Progenitor cell of endocrine pancreas (in vitro differentiated cells): ENCODE measurements at places on chromosomes 5 and 9.

DNA sequence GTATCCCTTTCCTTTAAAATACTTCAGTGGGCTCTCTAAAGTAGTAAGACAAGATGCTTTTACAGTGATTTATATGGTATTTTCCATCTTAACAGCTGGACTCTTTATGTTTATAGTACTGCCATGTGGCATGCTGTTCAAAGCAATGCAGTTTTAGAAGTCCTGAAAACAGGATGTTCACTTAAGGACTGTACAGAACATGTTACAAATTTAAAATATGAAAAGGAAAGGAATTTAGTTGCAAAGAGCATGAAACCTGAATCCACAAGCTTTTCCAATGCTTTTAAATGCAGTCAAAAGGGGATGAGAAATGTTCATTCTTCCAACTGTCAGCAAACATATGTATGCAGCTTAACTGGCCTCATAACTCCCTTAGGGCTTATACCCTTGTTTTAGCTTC is 580.2 kb downstream of the EFNA5 start:
- no peak for DNase-seq

GRCh38 chr5:73901455-73901854 is 275.5 kb downstream of the ARHGEF28 start:
- DNase-seq, result no peak

DNA sequence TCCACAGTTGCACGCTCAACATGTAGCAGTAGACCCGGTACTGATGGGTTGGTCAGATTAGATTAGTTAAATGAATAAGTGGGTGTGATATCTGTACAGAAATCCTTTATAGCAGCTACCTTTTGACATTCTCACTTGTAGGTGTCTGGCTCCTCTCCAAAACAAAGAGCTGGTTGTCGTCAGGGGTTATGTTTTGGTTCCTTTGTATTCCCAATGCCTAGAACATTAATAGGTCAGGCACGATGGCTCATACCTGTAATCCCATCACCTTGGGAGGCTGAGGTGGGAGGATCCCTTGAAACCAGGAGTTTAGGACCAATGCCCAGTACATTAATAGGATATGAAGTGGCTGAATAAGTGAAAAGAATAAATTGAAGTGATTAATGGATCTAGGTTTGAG is 182.1 kb downstream of the SNCAIP start:
- DNase-seq, result no peak

DNA sequence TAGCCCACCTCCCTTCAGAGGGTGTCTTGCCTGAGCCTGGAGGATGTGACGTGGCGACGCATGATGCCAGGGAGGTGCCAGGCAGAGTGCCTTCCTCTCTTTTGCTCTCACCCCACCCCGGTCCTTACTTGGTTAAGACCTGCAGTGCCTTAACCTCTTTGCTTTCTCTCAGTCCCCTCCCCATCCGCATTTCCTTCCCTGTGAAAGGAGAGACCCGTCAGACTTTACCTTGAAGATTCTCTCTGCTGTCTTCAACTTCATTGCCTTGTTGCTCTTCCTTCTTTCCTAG is 52.0 kb upstream of the NCS1 start:
- DNase-seq, result no peak

DNA sequence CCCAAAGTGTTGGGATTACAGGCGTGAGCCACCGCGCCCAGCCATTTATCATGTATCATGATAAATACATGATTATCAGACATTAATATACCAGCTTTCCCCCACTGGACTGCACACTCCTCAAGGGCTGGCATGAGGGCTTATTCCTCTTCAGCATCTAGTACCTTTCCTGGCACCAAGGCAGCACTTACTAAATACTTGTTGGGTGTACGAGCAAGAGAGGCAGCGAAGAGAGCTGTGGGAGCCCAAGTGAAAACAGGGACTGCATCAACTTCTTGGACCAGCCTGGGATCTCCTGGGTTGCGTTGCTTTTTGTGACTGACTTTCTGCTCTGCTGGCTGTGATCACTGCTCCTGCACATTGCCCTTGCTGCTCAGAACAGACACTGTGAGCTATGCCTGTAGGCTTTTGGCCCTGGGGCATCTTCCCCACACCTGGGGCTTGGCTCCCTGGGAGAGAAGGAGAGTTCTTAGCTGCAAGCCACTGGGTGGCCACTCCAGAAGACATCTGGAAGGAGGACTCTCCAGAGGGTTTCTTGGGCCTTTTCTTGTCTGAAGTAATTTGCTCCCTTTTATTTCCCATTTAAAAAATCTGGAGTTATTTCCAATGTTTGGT is 224.3 kb downstream of the NR3C1 start:
- no peak for DNase-seq

DNA sequence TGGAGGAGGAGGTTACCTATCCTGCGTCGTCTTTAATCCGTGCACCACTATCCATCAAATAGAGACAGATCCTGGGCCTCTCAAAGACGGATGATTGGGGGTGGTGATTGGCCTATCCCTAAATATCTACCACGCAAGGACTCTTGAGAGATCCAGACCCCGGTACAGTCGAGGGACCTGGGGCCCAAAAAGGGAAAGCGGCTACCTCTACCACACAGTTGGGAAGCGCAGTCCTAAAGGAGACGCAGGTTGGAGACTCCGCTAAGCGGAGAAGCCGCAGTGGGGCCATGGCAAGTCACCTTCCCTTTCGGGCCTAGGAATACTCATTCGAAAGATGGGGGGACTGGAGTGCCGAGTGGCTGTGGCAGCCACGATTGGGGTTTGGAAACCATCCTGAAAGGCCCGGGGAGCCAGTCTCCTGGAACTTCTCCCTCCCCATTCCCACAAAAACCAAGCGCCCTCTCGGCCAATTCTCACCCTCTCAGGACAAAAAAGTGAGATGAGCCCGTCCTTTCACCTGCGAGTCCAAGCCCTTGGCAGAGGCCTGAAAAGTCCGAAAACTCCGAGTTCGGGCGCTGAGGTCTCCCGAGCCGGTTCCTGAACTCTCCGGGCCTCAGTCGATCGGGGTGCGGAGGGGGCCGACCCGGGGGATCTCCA is 499 bp upstream of the FOXE1 start:
- no peak for DNase-seq

DNA sequence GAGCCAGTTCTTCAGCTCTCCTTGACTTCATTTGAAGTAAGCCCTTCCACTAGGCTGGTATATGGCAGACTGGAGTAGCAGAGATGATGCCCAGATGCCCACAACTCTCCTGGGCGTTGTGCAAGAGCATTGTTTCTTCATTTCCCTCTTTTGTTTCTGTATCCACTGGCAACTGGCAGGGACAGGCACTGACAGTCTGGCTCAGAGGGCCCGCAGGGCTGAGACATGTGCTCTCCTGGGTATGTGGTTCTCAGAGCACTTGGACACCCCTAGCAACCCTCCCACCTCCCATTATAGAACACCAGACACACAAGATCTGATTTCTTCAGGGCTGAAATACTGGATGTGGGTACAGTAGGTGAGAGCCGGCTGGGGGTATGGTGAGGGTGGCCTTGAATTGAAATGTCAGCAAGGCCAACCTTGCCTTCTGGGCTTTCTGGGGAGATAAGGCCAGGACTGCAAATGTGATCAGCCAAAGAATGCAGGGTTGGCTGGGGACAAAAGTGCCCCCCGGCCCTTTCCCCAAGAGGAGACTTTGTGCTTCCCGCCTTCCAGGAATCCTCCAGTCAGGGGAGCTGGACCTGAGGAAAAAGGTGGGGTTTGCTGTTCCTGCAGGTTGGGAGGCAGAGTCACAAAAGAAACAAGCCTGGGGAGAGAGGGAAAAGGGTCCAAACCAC is 28.6 kb upstream of the CTNNA1 start:
- no peak for DNase-seq
